ENCODE measurements at places on chromosomes 12 and 14. TPM values are rescaled to one million over a fixed set of nuclear protein-coding genes. Genes with fewer than 3 reads are reported as not detected.

The EID3 gene
- 7.0 TPM for total RNA-seq

The BCL11B gene
- total RNA-seq: 0.34 TPM

The GDF3 gene
- total RNA-seq: not detected

The SAMD4A gene
- 11.0 TPM for total RNA-seq

The LGR5 gene
- total RNA-seq: not detected

The NUBPL gene
- total RNA-seq: 8.1 TPM

The EFCAB11 gene
- total RNA-seq: 14.1 TPM

Measured in A549 treated with Mapracorat at 1 μM for 4 hours (cell line).